H9 (cell line): ENCODE measurements at places on chromosomes 7 and 10. TPM values are rescaled to one million over a fixed set of nuclear protein-coding genes. Genes with fewer than 3 reads are reported as not detected.

- no peak for DNase-seq
- no peaks in the 10 kb centered on the region for H3K27me3 ChIP-seq
- no peaks in the 10 kb centered on the region for H3K36me3 ChIP-seq
- no peak overlapping the region for H3K4me3 ChIP-seq
- no peaks in the 10 kb centered on the region; the same call in 1 of the 2 replicates for H3K4me1 ChIP-seq
- H3K27ac ChIP-seq: no peak overlapping the region
These were observed 22.1 kb upstream of the ZC3HAV1 start for GRCh38 chr7:139131601-139132041.

DNA sequence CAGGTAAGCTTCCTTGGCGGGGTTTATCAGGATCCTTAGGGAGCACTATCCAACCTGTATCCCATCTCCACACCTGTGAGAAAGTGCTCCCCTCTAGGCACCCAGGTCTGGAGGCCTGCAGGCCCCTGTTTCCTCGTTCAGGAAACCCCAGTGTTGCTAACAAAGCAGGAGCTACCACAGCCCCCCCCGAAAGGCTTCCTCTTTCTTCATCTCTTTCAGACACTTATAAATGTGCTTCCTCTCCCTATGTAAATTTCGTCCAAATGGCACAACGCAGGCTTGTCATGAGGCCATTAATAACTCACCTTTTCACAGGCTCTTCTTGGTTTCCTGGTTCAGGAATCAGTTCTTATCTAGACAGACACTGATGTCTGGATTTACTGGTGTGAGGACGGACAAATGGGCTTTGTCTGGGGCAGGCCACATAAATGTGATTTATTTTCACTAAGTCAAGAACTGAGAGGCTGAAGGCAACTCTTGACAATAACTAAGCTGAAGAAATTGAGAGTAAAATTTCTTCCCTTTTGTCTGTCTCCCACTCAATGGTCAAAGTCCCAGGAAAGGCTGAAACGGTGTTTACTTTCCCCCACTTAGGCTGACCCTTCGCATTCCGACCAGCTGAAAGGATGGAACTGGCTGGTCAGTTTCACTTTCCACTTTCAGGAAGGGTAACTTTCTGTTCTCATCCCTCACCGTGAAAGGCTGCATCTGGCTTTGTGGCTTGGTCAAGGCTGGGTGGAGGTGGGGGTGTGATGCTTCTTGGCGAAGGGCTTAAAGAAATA, 46.8 kb downstream of the PIK3AP1 start:
- no peaks in the 10 kb centered on the region for H3K27me3 ChIP-seq
- no peaks in the 10 kb centered on the region for H3K4me1 ChIP-seq
- no peaks in the 10 kb centered on the region for H3K36me3 ChIP-seq
- no peak overlapping the region for H3K27ac ChIP-seq

- no peaks in the 10 kb centered on the region for H3K27me3 ChIP-seq
- no peak overlapping the region for H3K4me3 ChIP-seq
- H3K4me1 ChIP-seq: no peaks in the 10 kb centered on the region
These were observed 297.8 kb downstream of the RPS24 start for GRCh38 chr10:78331391-78331922.

DNA sequence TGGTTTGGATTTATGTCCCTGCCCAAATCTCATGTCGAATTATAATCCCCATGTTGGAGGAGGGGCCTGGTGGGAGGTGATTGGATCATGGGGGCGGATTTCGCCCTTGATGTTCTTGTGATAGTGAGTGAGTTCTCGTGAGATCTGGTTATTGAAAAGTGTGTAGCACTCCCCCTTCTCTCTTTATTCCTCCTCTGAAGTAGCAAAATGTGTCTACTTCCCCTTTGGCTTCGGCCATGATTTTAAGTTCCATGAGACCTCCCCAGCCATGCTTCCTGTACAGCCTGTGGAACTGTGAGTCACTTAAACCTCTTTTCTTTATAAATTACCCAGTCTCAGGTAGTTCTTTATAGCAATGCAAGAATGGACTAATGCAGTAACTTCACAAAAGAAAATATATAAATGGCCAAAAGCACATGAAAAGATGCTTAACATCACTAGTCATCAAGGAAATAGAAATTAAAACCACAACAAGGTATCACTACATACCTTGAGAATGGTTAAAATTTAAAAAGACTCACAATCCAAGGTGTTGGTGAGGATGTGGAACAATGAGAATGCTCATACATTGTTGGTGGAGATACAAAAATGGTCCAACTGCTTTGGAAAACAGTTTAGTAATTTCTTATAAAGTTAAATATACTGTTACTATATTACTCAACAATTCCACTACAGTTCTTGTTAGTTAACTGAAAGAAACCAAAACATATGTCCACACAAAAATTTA, 218.7 kb downstream of the SNX10 start:
- H3K27me3 ChIP-seq: no peaks in the 10 kb centered on the region
- H3K4me3 ChIP-seq: no peak overlapping the region
- DNase-seq: no peak
- no peaks in the 10 kb centered on the region for H3K36me3 ChIP-seq
- H3K4me1 ChIP-seq: no peaks in the 10 kb centered on the region; the same call in 1 of the 2 replicates

GRCh38 chr10:106043863-106044262, 1120.6 kb downstream of the SORCS1 start:
- H3K4me1 ChIP-seq: no peaks in the 10 kb centered on the region
- H3K36me3 ChIP-seq: no peaks in the 10 kb centered on the region
- H3K27ac ChIP-seq: no peak overlapping the region

- H3K4me1 ChIP-seq: no peaks in the 10 kb centered on the region
- H3K27me3 ChIP-seq: no peaks in the 10 kb centered on the region
- H3K36me3 ChIP-seq: peaks cover under 1% of the 10 kb centered on the region
- no peak overlapping the region for H3K4me3 ChIP-seq
- DNase-seq: no peak
- no peak overlapping the region for H3K27ac ChIP-seq
These were observed 27.1 kb upstream of the SLC35B4 start for GRCh38 chr7:134343796-134344195.

CALCR gene
- 0.44 and 0.52 TPM in 2 replicates for total RNA-seq
